ENCODE measurements at places on chromosomes 16 and 17.

DNA sequence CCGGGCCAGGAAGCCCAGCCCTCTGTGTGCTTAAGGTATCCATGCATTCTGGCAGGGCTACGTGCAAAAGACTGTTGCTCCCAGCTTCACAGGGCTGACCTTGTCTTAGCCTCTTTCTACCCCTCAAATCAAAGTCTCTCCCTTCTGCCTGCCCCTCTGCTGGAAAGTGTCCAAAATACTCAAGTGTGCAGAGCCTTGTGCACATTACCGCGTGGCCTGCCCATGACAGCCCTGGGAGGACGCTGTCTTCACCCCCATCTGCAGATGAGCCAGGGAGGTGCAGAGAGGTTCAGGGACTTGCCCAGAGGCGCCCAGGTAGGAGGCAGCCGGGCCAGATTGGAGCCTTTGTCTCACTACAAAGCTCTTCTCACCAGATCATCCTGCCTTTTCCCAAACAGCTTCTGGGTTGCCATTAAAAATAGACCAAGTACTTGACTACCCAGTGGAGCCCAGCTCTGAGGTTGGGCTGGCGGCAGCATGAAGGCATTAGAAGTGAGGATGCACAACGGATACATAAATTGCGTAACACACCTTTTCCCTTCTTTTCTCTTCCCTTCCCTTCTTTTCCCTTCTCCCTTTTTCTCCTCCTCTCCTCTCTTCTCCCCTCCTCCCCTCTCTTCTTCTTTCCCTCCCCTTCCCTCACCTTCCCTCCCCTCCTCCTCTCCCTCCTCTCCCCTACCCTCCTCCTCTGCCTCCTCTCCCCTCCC, 3.5 kb downstream of the CACNG4 start:
- ATAC-seq, result no peak

DNA sequence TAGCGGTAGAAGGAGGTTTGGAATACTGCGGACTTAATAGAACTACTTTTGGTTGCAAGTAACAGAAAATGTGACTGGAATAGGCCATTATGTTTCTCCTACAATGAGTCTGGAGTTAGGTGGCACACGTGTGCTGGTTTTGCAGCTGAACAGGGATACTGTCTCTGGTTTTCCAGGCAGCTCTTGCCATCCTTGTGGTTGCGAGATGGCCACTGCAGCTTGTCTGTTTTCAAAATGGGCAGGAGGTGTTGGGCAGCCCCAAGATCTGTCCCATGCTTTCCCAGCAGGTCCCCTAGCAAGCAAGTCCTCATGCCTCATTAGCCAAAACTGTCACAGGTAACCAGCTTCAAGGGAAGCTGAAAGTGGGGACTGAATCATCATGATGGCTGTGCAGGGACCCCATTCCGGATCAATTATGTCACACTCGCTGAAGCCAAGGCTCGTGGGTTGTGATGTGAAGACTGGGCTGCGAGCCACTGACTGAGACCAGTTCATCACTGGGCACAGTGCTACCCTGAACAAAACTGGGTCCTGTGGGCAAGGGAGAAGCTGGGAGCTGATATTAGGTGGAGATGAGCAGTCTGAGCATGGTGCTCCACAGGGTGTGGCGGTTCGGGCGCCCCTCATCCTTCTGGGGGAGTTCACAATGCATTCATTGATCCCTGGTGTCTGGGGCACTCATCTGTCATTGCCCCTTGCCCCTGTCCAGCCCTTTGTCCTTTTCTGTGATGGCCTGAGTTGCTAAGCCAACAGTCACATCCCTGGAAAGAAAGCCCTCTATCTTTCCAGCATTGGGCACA, 82.1 kb downstream of the KSR1 start:
- no peak for ATAC-seq

DNA sequence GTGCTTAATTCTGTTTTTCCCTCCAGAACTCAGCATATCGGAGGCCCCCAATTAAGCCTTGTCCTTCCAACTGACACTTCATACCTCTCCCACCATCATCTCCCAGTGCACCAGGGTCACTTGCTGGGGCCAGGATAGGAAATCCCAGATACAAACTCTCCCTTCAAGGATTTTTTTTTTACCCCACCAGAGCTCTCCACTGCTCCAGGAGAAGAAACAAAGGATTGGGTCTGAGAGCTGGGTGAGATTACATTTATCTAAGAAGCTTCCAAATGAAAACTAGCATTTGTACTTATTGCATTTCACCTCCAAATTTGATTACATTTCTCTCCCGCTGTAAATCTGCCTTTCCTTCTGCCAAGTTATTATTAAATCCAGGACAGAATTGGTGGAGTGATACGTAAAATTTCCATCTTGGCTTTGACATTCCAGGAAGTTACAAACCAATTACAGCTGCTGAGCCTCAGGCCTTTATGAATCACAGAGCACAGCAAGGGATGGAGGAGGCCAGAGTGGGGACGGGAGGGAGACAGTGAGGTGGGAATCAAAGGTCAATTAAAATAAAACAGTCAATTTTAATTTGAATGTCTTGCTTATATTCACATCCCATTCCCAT, 123.5 kb downstream of the USP31 start:
- no peak for ATAC-seq

GRCh38 chr16:54425068-54425467, 138.5 kb upstream of the IRX3 start:
- no peak for ATAC-seq

GRCh38 chr16:62711797-62712196, 675.6 kb upstream of the CDH8 start:
- ATAC-seq, result no peak

GRCh38 chr16:84800158-84800978, 19.4 kb upstream of the CRISPLD2 start:
- ATAC-seq, result no peak

DNA sequence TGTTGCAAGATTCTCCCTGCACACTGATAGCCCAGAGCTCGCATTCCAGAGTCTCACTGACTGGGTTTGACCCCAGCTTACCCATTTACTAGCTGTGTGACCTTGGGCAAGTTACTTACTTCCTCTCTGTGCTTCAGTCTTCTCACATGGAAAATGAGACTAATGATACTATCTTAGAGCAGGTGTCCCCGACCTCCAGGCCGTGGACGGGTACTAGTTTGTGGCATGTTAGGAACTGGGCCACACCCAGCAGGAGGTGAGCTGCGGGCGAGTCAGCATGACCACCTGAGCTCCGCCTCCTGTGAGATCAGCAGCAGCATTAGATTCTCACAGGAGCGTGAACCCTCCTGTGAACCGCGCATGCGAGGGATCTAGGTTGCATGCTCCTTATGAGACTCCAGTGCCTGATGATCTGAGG, 15.8 kb downstream of the ANKFY1 start:
- peak; percentile 43 for ATAC-seq

DNA sequence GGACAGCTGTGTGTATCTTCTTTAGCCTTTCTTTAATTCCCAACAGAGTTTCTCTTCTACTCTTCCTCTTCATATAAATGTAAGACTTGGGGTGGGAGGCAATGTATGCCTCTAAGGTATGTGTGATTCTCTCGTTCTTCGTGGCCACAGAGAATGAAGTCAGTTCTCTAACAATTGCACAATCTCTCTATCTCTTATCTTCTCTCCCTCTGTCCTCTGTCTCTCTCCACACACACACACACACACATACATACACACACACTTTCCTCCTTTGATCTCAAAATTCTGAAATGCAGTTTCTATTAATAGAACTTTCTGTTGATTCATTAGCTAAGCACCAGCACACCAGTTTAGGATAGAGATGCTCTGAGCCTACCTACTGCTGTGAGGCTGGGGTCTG, 615.7 kb upstream of the SALL1 start:
- no peak for ATAC-seq

DNA sequence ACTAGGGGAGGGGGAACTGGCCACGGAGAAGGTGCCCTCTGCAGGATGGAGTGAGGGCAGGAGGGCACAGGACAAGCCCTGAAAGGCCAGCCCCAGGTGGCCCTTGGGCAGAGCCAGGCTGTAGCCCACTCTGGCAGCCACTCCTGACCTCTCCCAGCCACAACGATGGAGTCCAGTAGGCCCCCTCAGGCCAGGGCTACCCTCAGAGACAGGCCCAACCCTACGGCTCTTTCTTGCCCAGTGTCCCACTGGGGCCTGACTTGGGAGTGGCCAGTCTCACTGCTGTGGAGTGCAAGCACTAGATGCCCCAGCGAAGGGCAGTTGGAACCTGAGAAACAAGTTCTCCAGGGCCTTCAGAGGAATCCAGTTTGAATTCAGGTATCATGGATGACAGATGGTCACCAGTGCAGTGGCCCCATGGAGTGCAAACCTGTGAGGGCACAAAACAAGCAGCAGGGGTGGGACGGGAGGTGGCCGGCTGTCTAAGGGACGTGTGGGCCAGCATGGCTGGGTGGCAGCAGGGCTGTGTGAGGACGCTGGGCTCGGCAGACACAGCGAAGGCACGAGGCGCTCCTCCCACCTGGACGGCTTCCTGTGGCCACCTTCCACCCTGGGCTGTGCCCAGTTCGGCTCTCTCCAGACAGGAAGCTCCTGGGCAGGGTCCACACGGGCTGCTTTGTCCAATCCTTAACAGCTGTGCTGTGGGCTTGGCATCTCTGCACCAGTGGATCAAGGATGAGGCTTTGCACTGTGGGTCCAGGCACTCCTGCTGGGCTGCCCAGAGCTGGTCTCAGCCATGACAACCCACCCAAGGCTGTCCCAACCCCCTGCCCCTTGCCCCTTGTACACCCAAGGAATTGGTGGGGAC, 72.1 kb downstream of the AMFR start:
- no peak for ATAC-seq

DNA sequence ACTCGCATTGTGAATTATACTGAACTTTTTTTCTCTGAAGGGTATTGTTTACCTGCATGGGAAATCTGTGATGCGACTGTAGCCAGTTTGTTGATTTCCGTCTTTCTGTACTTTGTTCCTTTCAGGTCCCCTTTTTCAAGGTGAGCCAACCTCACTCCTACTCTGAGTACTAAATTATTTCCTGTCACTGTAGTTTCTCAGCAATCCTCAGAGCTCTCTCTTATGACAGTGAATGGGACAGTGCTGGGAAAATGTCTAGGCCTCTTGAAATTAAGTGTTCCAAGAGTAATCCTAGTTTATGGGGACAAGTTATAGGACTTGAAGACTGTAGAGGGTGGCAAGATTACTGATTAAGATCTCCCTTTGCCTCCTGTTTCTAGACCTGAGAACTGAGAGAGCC, 167.6 kb downstream of the CNTNAP4 start:
- ATAC-seq, result no peak

DNA sequence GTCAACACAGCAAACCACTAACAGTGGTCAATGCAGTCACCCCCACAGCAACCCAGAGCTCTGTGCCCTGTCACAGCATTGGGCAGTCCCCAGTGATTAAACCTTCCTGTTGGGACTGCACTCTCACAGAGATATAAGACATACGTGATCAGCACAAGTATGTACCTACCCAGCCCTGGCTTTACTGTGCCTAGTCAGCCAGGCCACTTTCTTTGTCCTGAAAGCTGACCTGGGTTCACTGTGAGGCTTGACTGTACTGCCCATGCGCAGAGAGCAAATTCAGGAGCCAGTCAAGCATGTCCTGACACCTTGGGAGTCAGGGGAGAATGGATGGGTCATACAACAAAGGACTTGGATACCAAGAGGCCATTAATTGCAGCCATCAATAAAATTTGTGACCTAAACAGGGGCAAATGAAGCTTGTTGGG, 10.9 kb upstream of the TMEM170A start:
- no peak for ATAC-seq

DNA sequence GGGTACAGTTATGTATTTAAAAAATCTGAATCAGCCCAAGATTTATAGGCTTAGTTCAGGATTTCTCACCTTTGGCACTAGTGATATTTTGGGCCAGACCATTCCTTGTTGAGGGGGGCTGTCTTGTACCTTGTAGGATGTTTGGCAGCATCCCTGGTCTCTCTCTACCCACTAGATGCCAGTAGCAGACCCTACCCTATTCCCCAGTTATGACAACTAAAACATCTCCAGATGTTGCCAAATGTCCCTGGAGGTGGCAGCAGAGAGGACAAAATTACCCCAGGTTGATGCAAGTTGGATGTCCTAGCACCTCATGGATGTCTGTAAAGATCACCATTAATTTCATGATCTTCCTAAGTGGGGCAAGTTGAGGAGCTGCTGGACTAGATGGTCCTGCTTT, 45.8 kb downstream of the SYT17 start:
- no peak for ATAC-seq

DNA sequence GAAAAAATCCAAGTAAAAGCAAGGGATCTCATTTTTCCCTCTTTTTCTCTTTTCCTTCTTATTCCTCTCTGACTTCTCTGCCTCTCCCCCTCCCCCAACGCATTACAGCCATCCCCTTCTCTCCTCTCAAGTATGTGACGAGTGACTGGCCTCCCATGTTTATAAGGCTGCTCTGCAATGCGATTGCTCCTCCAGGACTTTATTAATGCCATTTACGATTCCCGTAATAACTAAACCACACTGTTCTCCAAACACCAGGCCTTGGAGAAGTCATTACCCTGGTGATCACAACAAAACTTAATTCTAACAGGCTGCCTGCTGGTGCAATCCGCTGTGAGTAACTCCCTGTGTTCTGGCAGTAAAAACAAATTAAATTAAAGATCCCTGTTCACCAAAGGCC, 88.8 kb downstream of the HS3ST3B1 start:
- no peak for ATAC-seq

DNA sequence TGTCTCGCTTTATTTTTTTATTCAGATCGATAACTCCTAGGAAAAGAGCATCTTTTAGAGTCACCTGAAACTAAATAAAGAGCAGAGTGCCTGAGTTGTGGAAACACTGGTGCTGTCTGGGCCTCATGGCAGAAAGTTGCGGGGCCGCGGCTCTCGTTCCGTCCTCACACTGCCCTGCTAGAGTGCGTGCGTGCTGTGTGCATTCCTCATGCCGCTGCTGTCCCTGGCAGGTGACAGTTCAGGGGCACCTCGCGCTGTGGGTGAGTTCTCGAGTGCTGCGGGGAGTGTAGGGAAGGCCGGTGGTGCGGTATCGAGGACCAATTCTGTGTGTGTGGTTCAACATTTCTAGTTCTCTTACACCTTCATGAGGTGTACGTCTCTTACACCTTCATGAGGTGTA, 136.6 kb downstream of the RPTOR start:
- no peak for ATAC-seq

DNA sequence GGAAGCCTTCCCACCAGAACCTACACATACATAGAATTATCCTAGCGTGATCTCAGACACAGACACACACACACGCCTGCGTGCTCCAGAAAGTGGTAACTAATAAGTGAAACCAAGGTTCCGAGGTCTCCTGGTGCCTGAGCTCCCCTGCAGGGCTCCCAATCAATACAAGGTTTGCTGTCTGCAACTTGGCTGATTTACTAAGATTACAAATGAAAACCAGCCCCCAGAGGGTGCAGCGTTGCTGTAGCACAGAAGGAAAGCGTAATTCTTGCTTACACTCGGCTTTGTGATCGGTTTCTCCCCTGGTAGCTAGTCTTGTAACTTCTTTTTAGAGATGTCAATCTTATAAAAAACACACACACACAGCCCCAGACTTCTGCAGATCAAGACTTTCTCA, 334.1 kb upstream of the XYLT1 start:
- ATAC-seq, result no peak

GRCh38 chr16:67518676-67519075, 10.0 kb upstream of the RIPOR1 start:
- no peak for ATAC-seq

GRCh38 chr17:45780921-45781320, 3.2 kb upstream of the CRHR1 start:
- ATAC-seq, result no peak

- ATAC-seq, result no peak
Measured at GRCh38 chr16:50742576-50743200, 802 bp downstream of the CYLD start.

GRCh38 chr16:10834766-10835165, 16.2 kb upstream of the TVP23A start:
- no peak for ATAC-seq

All from activated CD4-positive, CD25-positive, alpha-beta regulatory T cell treated with anti-CD3 and anti-CD28 coated beads, Interleukin-2, amount 50 U/mL, for 24 hours (primary cell).